ENCODE measurements at places on chromosomes 5 and 9.

DNA sequence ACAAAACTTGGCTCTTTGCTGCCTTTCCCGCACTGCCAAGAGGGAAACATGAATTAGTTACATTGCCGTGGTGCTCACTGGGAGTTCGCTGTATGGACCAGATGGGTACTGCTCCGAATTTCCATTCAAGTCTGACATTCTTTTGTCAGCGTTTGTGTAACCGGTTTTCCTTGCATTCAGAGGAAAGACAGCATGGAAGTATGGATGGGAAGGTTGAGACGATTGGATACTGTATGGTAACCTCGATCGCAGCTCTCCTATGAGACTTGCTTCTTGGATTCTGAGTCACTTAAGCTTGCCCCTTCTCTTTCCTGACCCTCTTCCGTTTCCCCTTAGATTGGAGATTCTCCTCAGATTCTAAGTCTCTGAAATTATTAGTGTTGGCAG lies 625 bp upstream of the UBLCP1 start:
- no peak for DNase-seq

GRCh38 chr5:111252799-111253545 lies 28.8 kb downstream of the CAMK4 start:
- no peak for DNase-seq

- no peak for DNase-seq
Observed at GRCh38 chr9:28720746-28721145, 1147.5 kb upstream of the C9orf72 start.

- no peak for DNase-seq
Observed at GRCh38 chr5:71629950-71630349, 42.8 kb downstream of the MCCC2 start.

DNA sequence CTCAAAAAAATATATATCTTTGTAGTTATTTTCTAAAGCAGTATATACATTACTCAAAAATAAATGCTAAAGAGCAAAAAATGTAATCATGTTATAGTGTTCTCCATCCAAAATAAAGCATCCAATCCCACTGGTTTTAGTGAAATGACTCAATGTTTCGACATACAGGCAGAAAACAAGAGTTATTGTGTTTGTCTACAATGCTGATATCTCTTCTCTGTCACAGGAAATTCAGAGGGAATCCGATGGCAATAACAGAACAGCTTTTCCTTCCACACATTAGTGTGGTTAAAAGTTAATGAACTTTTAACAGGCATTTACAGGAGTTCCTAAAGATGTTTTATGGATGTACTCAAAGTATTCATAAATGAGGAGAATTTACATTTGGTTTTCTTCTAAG lies 12.0 kb downstream of the TTC33 start:
- no peak for DNase-seq

DNA sequence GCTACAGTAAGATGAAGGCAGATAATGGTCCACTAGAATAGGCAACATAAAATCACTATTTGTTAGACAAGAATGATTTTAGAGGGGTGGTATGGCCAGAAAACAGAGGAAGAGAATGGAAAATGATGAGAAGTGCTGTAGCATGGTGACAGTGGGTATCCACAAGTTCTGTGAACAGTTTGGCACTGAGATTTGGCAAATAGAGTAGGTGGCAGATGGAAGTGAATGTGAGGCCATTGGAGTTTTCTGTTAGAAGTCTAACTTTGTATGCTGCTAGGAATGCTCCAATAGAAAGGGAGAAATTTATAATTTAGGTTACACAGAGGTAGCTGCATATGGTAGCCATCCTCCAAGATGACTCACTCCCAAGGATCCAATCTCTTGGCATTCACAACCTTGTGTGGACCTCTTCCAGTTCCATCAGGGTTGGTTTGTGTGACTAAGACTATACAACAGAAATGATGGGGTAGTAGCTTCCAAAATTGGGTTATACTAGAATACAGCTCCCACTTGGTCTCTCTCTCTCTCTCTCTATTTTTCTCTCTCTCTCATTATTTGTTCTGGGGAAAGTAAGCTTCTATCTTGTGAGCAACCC lies 646.9 kb upstream of the ZNF608 start:
- no peak for DNase-seq

DNA sequence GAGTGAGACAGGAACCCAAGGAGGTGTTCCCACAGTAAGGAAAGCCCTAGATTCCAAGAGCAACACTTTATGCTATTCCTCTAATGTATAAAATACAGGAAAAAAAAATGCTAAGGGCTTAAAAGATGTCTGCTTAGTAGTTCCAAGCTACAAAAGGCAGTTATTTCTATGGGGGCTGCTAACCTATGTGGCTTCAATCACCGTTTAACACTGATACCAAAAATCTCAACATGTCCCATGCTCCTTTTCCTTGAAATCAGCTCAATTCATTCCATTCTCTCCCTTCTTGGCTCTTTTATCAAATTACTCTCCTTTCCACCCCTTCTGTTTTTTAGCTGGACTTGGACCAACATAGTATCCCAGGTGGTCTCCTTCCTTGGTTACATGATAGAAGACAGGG lies 20.6 kb downstream of the CCNH start:
- DNase-seq: no peak

All from NCI-H1092 treated with DMSO at 0.1 percent for 48 hours (cell line).